ENCODE measurements at places on chromosomes 1 and 21.

GRCh38 chr1:243475966-243476365, 220.1 kb downstream of the SDCCAG8 start:
- no peak for DNase-seq

- DNase-seq: no peak
Observed at GRCh38 chr1:207316141-207316540, 5.3 kb upstream of the CD55 start.

- DNase-seq: no peak
Observed at GRCh38 chr1:165355139-165355976, 1.2 kb downstream of the LMX1A start.

- DNase-seq: no peak
Observed at GRCh38 chr1:231478811-231479210, 49.7 kb upstream of the TSNAX start.

GRCh38 chr1:167486090-167486824, 32.1 kb downstream of the CD247 start:
- DNase-seq: no peak

- no peak for DNase-seq
Observed at GRCh38 chr1:236829085-236829484, 34.0 kb downstream of the MTR start.

- peak; percentile 75 for DNase-seq
Observed at GRCh38 chr1:204431310-204432184, 19.9 kb upstream of the PPP1R15B start.

GRCh38 chr21:36965720-36966065, 776 bp downstream of the HLCS start:
- DNase-seq: no peak

DNA sequence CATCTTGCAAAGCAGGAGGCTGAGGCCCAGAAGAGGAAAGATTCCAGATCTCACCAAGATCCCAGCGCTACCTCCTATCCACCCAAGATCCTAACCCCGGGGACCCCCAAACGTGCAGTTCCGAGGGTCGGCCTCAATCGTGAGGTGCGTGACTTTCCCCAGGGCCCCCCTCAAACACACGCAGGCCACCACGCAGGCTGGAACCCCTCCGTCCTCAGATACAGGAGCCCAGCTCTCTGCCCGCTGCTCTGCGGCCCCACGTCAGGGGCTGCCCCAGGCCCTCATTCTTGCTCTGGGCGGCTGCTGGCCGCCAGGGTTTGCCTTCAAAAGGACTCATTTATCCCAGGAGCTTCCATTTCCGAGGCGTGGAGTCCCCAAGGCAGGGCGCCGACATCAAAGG, 39.9 kb downstream of the KRTAP10-1 start:
- DNase-seq: no peak

DNA sequence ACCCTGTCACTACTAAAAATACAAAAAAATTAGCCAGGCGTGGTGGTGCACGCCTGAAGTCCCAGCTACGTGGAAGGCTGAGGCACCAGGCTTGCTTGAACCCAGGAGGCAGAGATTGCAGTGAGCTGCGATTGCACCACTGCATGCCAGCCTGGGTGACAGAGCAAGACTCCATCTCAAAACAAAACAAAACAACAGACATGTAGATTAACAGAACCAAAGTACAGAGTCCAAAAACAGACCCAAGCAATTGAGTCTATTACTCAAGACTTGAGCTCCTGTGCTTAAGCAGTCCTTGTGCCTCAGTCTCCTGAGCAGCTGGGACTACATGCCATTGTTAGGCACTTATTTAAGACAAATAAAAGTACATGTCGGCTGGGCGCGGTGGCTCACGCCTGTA, 9.5 kb upstream of the ACOT11 start:
- DNase-seq: no peak

DNA sequence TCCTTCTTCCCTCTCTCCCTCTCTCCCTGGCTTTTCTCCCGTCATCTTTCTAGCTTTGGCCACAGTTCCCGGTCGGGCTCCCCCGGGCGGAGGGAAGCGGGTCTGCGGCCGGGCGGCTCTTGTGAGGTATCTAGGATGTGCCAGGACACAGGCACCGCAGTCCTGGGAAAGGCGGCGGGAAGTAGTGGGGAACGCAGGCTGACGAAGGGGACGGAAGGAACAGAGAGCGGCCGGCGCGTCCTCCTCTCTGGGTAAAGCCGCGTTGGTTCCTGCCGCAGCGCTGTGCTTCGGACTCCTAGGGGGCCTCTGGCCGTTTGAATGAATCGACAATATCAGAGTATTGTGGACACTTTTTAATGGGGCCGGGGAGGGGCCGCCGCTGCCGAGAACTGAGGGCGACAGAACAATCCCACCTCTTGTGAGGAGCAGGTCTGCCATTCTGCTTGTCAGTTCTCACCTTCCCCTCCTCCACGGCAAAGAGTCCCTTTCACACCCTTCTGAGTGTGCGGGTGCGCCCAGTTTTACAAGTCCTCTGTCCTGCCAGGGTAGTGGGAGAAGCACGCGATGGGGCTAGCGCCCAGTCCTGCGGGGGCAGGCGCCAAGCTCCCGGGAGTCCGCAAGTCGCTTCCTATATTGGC, 1.2 kb upstream of the LHX9 start:
- no peak for DNase-seq

GRCh38 chr1:59427784-59428183, 130.9 kb downstream of the FGGY start:
- no peak for DNase-seq

- DNase-seq: no peak
Observed at GRCh38 chr1:101079341-101079740, 53.8 kb upstream of the DPH5 start.

- DNase-seq: no peak
Observed at GRCh38 chr1:3410142-3410925, 44.1 kb upstream of the ARHGEF16 start.
